GM10248 (cell line): ENCODE measurements at places on chromosomes 6 and 20.

- no peak for DNase-seq
These were observed 39.7 kb downstream of the IL20RA start for GRCh38 chr6:137005073-137005472.

DNA sequence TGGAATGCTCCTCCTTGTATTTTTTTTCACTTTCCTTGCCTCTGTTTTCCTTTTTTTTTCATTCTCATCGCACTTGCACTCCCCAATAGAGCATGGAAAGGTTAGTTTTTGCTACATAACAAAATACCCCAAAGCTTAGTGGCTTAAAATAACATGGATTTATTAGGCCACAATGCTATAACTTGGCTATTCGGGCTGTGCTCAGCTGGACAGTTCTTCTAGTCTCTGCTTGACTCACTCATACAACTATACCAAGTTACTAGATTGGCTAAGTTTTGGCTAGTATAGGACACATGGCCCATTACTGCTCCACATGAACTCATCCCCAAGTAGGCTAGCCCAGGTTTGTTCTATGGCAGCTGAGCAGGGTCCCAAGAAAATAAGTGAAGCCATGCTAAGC, 94.5 kb upstream of the ANKEF1 start:
- DNase-seq, result no peak

GRCh38 chr20:62916703-62917476, 9.4 kb downstream of the DIDO1 start:
- no peak for DNase-seq

GRCh38 chr6:167469672-167470071, 144.8 kb downstream of the TTLL2 start:
- DNase-seq, result no peak

- DNase-seq, result peak; percentile 60
These were observed 6.5 kb downstream of the TGM6 start for GRCh38 chr20:2387180-2387577.

DNA sequence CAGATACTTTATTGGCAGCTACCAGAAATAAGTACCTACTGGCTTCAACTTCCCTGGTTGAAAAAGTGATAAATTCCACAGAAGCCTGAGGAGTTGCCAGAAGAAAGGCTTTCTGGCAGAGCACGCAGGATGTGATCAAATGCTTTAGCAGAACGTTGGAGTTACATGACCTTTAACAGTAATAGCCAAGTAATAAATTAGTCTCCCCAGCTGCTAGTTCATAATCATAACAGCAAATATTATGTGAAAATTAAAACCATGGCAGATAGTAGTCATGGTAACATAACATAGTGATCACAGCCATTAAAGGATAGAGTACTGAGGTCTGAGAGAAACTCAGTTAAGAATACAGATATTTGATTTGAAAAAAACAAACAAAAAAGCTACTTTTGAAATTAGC, 567.7 kb downstream of the ADGRB3 start:
- no peak for DNase-seq

DNA sequence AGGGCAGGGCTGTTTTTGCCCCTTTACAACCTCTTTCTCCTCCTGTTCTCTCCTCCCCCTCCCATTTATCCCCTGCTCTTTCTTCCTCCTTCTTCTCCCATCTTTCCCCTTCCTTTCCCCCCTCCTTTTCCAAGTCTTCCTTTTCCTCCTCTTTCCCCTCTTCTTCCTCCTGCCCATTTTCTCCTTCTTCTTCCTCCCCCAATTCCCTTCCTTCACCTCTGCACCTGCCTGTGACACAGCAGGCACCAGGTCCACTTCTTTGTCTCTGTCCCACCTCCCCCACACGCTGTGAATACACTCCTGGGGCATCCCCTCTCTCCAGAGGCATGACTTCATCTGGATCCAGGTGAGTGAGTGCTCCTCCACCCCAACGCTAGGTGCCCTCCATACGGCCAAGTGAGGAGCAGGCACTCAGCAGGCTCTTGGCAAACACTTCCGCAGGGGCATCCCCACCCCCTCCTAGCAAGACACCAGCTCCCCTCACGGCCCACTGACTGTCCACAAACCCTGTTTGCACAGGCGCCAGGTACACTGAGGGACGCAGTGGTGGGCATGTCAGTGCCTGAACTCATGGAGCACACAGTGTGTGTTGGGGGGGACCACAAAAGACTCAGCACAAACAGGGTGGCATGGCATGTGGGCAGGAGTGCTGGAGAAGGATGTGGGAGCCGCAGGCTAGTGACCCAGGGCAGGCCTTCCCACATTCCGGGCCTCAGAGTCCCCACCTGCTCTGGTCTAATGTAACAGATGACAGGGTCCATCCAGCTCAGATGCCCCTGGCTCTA, 10.7 kb upstream of the TLDC2 start:
- no peak for DNase-seq

DNA sequence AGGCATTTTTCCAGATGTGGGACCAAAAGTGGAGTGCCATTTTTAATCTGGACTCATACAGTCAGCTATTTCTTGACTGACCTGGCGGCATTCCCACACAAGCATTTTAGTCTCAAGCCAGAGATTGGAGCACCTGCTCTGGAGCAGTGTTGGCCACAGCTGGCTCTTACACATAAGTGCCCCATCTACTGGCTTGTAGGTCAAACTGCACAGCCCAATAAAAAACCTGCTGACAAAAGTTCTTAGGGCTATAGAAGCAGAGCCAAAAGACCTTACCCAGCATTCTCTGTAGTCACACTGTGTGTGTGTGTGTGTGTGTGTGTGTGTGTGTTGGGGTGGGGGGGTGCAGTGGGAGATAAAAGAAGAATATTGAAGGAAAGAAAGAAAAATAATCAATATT, 38.6 kb upstream of the SENP6 start:
- DNase-seq, result no peak

DNA sequence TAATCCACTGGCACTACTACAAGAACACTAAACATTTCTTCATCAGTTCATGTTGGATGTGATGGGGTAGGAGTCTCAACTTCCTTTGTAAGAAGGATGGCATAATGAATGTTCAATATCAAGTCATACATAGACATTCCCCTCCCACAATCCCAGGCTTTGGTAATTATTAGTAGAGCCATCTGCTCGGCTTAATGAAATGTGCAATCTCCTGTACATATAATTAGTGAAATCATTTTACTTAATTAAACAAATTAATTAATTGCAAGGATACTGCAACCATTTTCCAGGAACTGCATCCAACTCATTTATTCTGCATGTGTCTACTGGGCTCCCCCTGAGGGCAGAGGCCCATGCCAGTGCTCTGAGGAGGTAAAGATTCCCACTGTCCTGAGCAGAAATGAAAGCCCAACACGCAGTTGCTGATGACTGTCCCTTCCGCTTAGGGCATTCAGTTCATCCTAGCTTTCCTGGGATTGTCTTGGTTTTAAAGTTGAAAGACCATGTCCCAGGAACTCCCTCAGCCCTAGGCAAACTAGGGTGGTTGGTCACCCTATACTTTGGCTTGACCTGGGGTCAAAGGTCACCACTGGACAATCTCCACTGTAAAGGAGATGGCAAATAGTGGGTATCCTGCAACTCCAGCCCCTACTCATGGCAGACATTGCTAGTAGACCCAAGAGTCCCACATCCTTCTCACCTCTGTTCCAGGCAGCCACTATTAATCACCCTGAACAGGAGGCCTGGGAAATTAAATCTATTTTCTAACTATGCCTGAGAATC, 109.8 kb downstream of the TRERF1 start:
- no peak for DNase-seq

DNA sequence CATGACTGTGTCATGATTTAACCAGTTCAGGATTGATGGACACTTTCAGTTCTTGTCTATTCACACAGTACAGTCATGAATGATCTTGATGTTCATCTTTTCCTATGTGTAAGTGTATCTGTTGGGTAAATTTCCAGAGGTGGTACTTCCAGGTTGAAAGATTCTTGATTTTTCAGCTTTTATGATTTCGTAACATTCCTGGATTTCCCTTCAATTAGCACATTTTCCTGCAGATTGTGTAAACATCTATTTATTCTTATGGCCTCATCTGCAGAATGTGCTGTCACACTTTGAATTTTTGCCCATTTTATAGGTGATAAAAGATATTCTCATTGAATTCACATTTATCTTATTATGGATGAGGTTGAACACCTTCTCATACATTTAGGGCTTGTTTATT, 222.0 kb upstream of the FOXQ1 start:
- no peak for DNase-seq

- DNase-seq, result no peak
These were observed 14.3 kb downstream of the ZNF451 start for GRCh38 chr6:57104336-57104735.

GRCh38 chr6:85673198-85674139, 30.8 kb upstream of the SYNCRIP start:
- no peak for DNase-seq

- DNase-seq, result no peak
These were observed 7.2 kb downstream of the PYGB start for GRCh38 chr20:25254986-25255680.

DNA sequence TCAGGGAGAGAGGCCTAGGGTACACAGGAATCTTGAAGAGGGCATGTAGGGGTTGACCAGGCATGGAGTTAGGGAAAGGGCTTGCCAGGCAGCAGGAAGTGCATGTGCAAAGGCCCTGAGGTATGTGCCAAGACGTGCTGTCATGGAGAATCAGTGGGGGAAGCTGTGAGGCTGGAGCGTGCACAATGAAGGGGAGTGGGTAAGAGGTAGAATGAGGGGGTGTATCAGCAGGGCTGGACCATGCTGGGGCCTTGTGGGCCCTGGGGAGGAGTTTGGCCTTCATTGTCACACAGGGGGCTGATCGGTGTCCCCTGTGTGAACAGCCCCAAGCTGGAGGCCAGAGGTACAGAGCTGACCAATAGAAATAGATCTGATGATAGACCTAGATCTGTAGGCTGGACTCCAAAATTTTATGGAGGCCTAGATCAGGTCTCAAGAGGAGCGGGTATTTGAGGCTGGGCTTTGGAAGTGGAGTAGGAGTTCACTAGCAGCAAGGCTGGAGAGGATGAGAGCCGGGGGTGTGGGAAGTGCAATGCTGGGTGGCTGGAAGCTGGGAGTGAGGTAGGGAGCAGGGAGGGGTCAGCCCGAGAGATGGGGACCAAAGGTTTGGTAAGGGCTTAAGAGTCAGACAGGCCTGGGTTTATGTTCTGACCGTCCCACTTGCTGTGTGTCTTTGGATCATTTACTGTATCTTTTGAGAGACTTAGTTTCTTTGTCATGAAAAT, 3.0 kb downstream of the SRC start:
- DNase-seq, result no peak

GRCh38 chr20:58268936-58269619, 40.4 kb upstream of the RAB22A start:
- DNase-seq, result no peak

- no peak for DNase-seq
These were observed at the start of gene RAB44 for GRCh38 chr6:36697481-36697903. Gene RAB44, plus strand, starts transcription at chr6:36697826. Its CDS starts 6,410 bp downstream, at chr6:36704236.
